Posterior vena cava (tissue), 2 donors: ENCODE measurements at places on chromosomes 2 and 18. TPM values are rescaled to one million over a fixed set of nuclear protein-coding genes. Genes with fewer than 3 reads are reported as not detected.

- DNase-seq = no peak
Observed at GRCh38 chr2:168666339-168666738, 136.1 kb upstream of the NOSTRIN start.

DNA sequence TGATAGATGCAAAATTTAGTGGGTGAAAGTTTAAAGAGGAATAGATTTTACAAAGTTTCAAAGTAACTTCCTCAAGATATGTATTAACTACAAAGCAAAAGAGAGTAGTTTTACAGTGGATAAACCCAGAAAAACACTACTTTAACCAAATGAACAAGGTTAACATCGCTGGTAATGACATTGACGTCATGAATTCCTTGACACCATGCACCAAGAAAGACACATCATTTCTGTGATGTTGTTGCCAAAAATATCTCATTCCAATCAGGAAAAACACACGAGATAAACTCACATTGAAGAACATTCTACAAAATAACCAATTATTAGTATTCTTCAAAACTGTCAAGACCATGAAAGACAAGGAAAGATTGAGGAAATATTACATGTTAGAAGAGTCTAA lies 605.6 kb upstream of the SETBP1 start:
- no peak for DNase-seq

- peak; percentile 65 for DNase-seq
Observed at GRCh38 chr2:129902731-129903585, 76.5 kb upstream of the RAB6C start.

DNA sequence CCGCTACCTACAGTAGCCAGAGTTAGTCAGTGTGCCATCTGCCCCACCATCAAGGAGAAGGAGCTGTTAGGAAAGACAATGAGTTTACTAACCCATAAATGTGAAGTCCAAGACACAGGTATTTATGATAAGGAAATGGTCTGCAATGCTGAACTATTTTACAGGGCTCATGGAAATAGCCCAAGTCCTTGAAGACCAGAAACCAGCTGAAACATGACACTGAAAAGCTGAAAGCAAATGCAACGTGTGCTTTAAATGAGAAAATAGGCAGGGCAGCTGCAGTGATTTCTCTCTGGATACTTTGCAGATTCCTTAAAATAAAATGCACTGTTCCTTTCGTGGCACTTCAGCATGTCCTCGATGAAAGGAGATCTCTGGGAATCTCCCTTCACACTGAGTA lies 256.4 kb upstream of the TCF4 start:
- DNase-seq = no peak

- DNase-seq = no peak
Observed at GRCh38 chr2:168212866-168213265, 34.5 kb downstream of the STK39 start.

DNA sequence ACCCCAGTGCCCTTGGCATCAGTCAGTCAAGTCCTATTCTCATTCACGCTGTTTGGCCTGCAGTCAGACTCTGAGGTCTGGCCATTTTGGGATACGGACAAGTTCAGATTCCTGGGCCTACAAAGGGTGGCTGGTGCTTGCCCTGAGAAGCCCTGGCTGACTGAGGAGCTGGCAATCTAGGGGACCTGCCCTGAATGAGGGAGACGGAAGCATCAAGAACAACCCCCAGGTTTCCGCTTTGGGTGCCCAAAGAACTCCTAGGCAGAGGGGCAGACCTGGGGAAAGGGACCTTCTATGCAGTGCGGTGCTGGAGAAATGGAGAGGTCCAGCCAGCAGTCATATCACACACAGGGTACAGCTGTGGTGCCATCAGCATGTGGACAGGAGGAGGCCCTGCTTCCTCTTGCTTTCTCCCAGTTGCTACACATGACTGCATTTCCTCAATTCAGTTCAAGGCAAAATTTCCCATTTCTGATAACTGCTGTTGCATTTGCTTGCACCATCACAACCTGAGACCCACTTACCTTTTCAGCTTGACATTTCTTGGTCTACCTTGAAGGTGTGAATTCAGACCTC lies 70.9 kb upstream of the LGALSL start:
- no peak for DNase-seq

CRYGD gene
- not detected for total RNA-seq
